DMS53 (cell line): ENCODE measurements at places on chromosomes 6 and 20.

GRCh38 chr6:104527761-104528415, 331.8 kb downstream of the HACE1 start:
- DNase-seq: peak; percentile 54

- no peak for DNase-seq
Observed at GRCh38 chr6:134308800-134309199, 9.1 kb downstream of the SGK1 start.

GRCh38 chr6:38762848-38763247, 47.7 kb downstream of the DNAH8 start:
- DNase-seq: no peak

GRCh38 chr20:48807586-48808381, 20.0 kb downstream of the PREX1 start:
- peak; percentile 8 for DNase-seq

DNA sequence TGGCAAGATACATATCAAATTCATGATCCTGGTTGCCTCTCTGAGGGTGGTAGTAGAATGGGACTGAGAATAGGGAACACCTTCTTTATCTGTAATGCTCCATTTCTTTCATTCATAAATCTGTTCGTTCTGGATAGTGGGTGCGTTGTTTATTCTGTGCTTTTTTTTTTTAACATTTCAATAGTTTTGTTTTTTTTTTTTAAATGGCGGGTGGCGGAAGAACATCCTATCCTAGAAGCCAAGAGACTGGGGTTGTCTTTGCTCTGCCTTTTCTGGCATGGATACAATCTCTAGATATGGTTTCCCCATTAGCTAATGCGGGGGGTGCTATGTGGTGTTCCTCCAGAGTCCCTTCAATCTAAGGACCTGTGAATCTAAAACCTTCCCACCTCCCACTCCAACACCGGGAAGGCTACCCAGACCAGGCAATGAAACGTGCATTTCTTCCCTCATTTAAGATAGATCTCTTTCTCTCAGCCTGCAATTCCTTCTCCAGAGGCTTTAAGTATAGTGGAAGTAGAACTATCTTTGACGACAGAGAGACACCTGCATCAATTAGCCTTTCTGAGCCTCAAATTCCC, 883 bp upstream of the CCDC28A start:
- peak; percentile 45 for DNase-seq

- no peak for DNase-seq
Observed at GRCh38 chr20:20606050-20606449, 106.4 kb downstream of the RALGAPA2 start.

- DNase-seq: no peak
Observed at GRCh38 chr6:106363401-106364138, 3.1 kb downstream of the CRYBG1 start.

- peak; percentile 51 for DNase-seq
Observed at GRCh38 chr6:77462359-77463307, 658 bp downstream of the HTR1B start.

GRCh38 chr6:147161974-147162495, 42.2 kb upstream of the STXBP5 start:
- DNase-seq: peak; percentile 88

DNA sequence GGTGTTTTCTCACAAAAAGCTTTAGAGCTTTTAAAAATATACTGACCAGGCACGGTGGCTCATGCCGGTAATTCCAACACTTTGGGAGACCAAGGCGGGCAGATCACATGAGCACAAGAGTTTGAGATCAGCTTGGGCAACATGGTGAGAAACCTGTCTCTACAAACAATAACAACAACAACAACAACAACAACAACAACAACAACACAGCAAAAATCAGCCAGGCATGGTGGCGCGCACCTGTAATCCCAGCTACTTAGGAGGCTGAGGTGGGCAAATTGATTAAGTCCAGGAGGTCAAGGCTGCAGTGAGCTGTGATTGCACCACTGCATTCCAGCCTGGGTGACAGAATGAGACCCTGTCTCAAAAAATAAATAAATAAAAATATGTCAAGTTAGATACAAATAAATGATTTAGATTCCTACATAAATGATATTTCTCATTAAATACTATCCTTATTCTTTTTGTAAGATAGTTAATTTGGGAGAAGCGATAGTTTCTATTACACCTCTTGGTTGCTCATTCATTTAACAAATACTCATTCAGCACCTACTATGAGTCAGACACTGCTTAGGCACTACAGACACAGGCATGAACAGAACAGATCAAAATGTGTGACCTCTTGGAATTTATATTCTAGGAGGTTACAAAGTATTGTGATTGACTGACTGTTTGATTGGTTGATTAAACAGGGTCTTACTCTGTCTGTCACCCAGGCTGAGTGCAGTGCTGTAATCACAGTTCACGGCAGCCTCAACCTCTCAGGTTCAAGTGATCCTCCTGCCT, 83.5 kb upstream of the BEND3 start:
- no peak for DNase-seq

DNA sequence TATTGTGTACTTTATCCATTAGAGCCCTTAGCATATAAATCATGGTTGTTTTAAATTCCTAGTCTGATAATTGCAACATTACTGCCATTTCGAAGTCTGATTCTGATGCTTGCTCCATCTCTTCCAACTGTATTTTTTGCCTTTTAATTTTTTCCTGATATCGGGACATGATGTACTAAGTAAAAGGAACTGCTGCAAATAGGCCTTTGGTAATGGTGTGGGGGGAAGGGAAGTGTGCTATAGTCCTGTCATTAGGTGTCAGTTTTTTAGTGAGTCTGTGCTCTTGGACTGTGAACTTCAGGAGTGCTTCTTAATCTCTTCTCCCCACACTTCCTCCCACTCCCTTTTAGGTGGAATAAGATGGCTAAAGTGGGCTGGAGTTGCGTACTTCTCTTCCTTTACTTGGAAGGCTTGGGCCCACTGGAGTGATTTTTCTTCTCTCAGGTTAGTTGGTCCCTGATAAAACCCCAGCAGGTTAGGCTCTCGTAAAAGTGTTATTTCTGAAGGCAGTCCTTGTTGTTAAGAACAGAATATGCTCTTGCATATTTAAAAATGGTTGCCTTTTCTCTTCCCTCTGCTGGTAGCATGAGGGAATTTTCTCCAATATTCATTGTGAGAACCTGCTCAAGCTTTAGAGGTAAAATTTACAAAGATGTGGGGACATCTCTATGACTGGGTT, 18.1 kb downstream of the STXBP5 start:
- peak; percentile 32 for DNase-seq
